ENCODE measurements at places on chromosomes 2 and 18. TPM values are rescaled to one million over a fixed set of nuclear protein-coding genes. Genes with fewer than 3 reads are reported as not detected.

MITD1 gene
- 30.1 TPM for total RNA-seq

ECEL1 gene
- total RNA-seq: 1.0 TPM

ALPG gene
- total RNA-seq: not detected

NPHP1 gene
- 29.2 TPM for total RNA-seq

STEAP3 gene
- total RNA-seq: 1.4 TPM

DNER gene
- total RNA-seq: 5.5 TPM

SMIM21 gene
- not detected for total RNA-seq

SH3RF3 gene
- 0.20 TPM for total RNA-seq

PAPOLG gene
- total RNA-seq: 2.3 TPM

KCNG2 gene
- not detected for total RNA-seq

ANKRD36C gene
- total RNA-seq: 7.9 TPM

CTAGE1 gene
- total RNA-seq: not detected

BCL11A gene
- total RNA-seq: not detected

SCN1A gene
- total RNA-seq: not detected

IL1RL1 gene
- not detected for total RNA-seq

UCN gene
- total RNA-seq: 5.3 TPM

ITGA6 gene
- total RNA-seq: 18.9 TPM

KIF5C gene
- not detected for total RNA-seq

OTOS gene
- not detected for total RNA-seq

MAB21L4 gene
- not detected for total RNA-seq

MATN3 gene
- 3.6 TPM for total RNA-seq

CCL20 gene
- total RNA-seq: 0.95 TPM

CACNB4 gene
- 0.10 TPM for total RNA-seq

RBKS gene
- 4.4 TPM for total RNA-seq

SERPINB3 gene
- not detected for total RNA-seq

AP1S3 gene
- total RNA-seq: 43.9 TPM

SOCS6 gene
- total RNA-seq: 7.8 TPM

PUM2 gene
- 31.4 TPM for total RNA-seq

ASAP2 gene
- total RNA-seq: 33.8 TPM

GPR75 gene
- not detected for total RNA-seq

SCLY gene
- total RNA-seq: 16.7 TPM

TEX44 gene
- total RNA-seq: not detected

ZC3H6 gene
- 8.6 TPM for total RNA-seq

LIMS2 gene
- not detected for total RNA-seq

NT5C1B gene
- total RNA-seq: not detected

SLC16A14 gene
- 5.5 TPM for total RNA-seq

SPTBN1 gene
- 110 TPM for total RNA-seq

ANKRD53 gene
- total RNA-seq: not detected

MYOM1 gene
- total RNA-seq: 0.17 TPM

WDR12 gene
- total RNA-seq: 70.9 TPM

SP9 gene
- total RNA-seq: not detected

RPRM gene
- not detected for total RNA-seq

HOXD13 gene
- total RNA-seq: not detected

SCYGR6 gene
- total RNA-seq: not detected

All from Caki2 (cell line).